Right atrium auricular region (tissue), 2 donors: ENCODE measurements at places on chromosomes 3 and 15.

- no peak for DNase-seq
Measured at GRCh38 chr15:67121644-67122605, 56.5 kb downstream of the SMAD3 start.

GRCh38 chr3:56296361-56296760 lies 171.9 kb downstream of the ERC2 start:
- no peak for DNase-seq

DNA sequence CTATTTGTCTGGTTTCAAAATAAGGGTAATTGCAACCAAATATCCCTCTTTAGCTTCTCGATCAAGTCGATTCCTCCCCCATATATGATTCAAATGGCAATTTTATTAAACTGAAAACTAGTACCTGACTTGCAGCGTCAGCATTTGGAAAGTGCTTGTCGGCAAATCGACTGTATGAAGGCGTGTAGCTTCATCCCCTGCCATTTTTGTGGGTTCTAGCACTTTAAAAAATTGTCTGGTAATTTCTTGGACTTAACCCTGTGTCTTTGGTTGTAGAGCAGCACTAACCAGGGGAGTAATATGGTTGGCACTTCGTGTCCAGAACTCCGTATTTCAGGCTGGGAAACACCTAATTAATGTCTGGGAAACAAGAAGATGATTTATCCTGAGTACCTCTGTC lies 573 bp downstream of the MME start:
- no peak for DNase-seq

GRCh38 chr3:27454461-27454860 lies 29.7 kb downstream of the SLC4A7 start:
- DNase-seq = no peak

DNA sequence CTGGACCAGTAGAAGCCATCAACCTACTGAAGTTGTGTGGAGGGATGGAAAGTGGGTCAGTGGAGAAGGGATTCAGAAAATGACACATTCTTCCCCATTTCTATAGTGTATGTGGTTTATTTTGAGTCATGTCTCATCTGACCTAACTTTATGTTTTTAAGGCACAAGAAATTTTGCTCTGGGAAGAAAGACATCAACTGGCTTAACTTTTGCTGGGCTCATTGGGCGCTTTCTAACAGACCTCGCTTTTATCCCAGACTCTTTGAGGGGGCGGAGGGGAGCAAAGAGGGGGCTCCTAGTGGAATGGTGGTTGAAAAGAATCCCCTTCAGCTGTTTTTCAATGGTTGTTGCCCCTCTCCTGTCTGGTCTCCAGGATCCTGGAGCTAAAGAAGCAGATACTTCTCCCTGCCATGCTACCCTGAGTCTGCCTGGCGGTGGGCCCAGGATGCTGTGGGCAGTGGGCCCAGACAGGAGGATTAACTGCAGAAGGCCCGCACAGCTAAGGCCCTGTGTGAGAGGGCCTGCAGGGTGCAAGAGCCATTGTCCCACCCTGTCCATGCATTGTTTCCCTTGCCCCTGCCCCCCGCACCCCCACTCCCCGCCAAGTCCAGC lies 14.5 kb downstream of the CSRNP1 start:
- no peak for DNase-seq

DNA sequence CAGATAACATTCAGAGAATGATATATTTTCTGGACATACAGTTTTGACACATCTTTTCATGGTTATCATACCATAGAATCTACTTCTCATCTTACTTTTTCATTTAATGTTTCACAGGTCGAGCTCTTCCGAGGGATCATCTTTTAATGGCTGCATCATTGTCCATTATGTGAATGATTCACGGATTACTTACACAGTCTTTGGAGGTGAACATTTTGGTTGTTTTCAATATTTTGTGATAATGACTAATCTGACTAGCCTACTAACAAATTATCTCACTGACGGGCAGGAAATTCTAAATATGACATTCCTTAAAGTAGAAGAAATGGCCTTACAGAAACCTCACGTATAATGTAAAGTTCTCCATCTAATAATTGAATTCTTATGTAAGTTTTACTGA lies 209.1 kb upstream of the STRIT1 start:
- DNase-seq = no peak

GRCh38 chr15:64690578-64691296 lies 84.7 kb downstream of the RBPMS2 start:
- DNase-seq = no peak

DNA sequence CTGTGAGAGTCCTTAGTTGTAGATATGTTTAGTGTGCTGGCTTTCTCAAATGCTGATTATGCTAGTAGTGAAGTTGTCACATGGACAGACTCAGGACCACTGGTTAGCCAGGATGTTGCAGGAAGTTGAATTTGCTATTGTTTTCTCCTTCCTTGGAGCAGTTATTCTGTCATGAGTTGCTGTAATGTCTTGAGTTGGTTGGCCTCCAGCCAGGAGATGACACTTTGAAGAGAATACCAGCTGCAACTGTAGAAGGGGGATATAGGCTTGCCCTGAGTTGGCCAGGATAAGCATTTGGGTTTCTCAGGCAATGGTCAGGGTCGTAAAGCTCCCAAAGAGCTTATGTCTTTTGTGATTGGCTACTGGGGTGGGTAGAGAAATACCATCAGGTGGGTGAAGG lies 206.7 kb downstream of the ZNF621 start:
- DNase-seq = no peak
